Stimulated activated naive CD8-positive, alpha-beta T cell treated with anti-CD3 and anti-CD28 coated beads, Interleukin-15, amount 100 ng/mL, for 72 hours (primary cell): ENCODE measurements at places on chromosomes 4 and X.

DNA sequence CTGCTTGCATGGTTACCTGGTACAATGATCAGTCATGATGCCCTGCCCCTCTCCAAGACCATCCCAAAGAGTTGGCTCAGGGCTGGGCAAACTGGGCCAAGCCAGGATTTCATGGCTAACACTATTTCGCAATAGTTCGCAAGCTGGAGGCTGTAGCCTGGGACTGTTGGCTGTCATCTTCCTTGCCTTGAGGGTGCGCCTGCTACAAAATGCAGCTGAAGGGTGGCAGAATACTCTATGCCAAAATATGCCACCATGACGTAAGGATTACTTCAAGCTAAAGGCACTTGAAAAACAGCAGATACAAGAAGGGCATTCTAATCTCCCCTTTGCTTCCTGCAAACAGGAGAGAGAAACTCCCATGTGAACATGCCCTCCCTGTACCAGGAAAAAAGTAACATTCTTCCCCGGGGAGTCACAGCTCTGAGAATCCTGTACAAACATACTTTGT, 21.0 kb downstream of the SAT1 start:
- DNase-seq: no peak

DNA sequence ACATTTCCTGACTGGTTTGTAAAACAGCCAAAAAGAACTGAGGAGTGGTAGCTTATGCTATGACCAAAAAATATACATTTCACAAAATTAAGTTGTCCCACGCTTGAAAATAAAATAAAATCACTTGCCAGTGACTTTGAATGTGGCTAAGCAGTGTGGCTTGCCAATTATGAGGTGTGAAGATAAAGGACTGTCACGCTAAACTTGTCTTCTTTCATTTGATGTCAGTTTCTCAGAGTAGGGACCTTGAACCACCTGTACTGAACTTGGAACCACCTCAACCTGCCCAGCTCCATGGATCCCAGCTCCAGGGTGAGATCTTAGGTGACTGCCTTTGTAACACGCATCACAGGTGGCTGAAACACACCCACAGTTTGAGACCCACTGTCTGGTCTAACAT, 113.7 kb upstream of the TBL1X start:
- no peak for DNase-seq

DNA sequence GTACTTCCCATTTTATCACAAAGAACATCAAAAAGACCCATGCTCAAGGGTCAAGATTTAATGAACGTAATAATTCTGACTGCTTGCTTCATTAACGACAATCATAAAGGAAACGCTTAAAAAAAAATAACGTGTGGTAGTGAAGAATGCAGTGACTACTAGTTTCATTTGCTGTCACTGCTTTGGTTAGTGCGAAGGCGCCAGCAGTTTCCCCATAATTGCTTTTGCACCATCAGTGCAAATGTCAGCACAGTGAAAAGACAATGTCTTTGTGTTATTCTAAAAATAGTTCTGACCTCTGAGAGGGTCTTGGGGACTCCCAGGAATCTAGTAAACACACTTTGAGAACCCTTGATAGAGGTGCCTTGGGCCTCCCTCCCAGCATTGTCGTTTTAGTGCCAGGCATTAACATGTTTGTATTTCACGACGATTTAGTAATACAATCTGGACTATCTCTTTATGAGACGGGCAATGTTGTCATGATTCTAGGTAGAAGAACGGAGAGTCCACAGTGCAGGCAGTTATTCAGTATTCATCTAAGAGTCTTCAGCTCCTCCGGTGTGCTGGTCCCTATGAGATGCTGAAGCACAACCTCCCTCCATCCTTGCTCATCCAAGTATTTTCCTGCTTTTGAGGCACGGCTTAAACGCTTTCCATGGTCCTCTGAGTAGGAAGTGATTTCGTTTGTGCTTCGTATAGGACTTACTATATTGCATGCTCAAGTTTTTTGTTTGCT, 71.0 kb downstream of the AFF1 start:
- DNase-seq: peak; percentile 62

- no peak for DNase-seq
Measured at GRCh38 chr4:168781341-168781740, 228.7 kb downstream of the CBR4 start.

- DNase-seq: no peak
Measured at GRCh38 chr4:16442296-16442695, 216.0 kb upstream of the TAPT1 start.

DNA sequence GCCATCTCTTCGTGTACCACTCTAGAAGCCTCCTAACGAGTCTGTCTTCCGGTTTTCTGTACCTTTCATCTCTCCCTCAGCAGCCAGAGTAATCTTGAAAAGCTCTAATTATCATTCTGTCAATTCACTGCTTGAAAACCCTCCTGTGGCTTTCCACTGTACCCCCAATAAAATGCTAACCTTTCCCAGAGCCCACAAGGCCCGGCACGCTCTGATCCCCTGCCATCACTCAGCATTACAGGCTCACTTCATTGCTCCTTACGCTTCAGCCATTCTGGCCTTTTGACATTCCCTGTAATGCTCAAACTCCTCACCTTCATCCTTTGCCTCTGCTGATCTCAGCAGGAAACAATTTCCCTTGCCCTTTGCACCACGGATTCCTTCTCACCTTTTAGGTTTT, 112.9 kb downstream of the ARHGAP10 start:
- DNase-seq: no peak
